ENCODE measurements at places on chromosomes 7 and 10. TPM values are rescaled to one million over a fixed set of nuclear protein-coding genes. Genes with fewer than 3 reads are reported as not detected.

DNA sequence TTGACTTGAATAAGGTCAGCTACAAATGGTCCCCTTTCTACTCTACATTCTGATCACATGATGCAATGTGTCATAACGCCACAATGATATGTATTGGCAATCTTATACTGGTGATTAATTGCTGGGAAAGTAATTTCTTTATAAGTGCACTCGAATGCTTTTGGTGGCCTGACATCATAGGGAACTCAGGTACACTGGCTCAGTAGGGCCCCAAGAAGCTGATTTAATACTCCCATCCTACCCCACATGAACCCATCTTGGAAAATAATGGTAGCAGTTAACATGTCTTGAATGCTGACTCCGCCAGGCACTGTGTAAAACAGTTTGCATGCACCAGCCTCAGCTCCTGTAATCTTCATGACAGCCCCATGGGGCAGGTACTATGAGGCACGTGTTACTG is 186.9 kb downstream of the SNX10 start:
- no peak for DNase-seq

RBAK gene
- 12.7 TPM for total RNA-seq

AGAP5 gene
- 10.3 TPM for total RNA-seq

DNA sequence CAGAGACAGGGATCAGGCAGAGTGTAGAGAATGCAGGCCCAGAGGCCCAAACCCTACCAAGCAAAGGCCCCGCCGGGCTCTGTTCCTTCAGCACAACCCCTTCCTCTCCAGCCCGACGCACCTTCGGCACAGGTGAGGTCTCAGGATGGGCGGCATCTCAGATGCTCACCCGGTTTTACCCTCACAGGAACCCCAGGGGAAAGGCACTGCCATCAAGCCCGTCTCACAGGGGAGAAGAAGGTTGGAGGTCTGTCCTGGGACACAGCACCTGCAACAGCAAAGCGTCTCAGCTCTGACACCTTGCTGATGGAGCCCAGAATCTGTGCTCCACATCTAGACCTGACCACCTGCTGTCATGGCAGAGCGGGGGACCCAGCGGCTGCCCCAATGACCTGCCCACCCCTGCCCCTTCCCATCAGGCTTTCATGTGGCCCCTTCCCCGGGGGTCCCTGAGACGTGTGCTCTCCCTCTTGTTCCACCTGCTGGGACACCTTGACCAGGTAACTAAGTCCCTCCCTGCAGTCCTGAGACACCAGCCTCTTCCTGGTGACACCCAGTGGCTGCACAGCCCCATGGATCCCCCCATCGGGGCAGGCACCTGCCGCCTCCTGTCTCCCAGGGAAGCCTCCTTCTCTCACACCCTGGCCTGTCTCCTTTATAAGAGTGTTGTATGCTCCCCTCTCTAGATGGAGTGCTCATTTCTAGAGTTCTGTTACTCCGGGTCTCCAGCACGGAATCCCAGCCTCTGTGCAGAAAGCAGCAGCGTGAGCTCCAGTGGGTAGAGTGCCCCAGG is 315.6 kb downstream of the DNAJB6 start:
- no peak for DNase-seq

DNA sequence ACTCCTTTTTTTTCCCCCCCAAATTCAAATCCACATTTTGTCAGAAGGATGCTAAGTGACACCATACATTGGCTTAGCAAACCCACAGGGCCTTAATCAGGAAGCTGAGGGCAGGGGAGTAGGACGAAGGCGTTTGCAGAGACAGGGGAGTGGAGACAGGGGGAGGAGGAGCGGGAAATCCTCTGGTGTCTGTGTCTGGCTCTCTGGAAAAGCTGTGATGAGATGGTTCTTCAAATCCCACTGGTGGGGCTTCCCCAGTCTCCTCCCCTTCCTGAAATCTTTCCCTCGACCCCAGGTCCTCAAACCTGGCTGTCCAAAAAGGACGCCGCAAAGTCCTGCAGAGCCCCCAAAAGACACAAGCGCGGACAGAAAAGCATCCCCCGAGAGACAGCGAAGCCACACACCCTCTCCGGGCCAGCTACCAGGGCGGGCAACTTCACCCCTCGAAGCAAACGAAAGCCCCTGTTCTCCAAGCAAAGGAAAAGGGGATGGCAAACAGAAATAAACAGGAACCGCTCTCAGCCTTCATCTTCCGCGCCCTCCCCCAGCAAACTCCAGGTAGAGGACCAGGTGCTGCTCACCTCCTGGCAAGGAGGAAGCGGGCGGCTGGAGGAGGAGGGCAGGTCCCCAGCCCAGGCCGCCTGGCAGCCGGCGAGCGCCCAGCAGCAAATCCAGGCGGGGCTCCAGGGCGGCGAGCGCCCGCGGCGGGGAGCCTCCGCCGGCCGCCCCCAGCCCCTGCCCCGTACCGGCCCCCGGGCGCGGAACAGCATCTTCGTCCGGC is 520 bp downstream of the ELAPOR2 start:
- no peak for DNase-seq

DNA sequence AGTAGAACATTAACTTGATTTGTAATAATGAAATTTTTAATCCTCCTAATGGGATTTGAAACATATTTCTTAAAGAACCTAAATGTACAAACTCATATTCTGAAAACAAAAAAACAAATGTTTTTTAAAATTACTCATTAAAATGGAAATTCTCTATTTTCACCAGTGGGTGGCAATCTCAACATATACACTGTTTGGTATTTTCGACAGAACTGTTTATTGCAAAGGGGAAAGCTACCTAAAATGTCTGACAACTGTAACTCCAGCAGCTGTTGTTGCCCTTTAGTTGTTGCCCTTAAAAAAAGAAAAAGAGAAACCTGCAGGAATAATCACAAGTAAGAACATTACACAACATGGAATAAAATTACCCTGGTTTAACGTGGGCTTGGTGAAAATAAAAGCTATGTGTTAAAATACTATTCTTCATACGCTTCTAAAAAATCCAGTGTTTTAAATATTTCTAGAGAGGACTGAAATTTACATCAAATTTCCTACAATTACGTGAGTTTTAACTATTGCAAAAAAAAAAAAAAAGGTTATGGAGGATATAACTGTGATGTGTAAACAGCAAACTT is 54.5 kb downstream of the COL1A2 start:
- no peak for DNase-seq

AKR1C2 gene
- not detected for total RNA-seq

LRRC61 gene
- total RNA-seq: 17.4 TPM

ITGA8 gene
- not detected for total RNA-seq

GRCh38 chr10:60200012-60200681 is 189.5 kb downstream of the ANK3 start:
- DNase-seq: no peak

DNA sequence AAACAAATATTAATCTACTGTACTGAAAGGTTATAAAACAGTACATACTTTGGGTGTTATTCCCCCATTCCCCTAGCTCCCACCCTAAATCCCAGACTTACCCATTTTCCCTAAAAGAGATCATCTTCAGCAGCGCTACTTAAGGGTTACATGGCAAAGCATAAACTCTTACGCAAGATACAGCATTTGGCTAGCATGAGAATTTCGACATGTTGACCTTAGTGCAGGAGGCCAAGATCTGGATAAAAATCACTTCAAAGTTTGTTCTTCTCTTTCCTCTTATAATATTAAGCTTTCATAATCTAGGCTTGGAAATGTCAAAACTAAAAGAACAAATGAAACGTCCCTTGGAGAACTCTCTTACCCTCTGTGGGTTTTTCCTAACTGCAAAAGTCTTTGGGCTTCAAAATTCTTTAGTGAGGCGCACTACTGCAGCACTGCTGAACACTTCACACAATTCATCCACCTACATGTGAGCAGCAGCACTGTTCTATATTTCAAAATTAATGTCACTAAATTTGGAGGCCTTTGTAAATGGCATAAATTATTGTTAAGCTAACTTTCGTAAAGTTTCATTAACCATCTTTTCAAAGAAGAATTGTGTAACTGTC is 59.5 kb upstream of the PDLIM1 start:
- no peak for DNase-seq

GRCh38 chr7:63899691-63900393 is 98.8 kb upstream of the ZNF722 start:
- DNase-seq: peak; percentile 92

DNA sequence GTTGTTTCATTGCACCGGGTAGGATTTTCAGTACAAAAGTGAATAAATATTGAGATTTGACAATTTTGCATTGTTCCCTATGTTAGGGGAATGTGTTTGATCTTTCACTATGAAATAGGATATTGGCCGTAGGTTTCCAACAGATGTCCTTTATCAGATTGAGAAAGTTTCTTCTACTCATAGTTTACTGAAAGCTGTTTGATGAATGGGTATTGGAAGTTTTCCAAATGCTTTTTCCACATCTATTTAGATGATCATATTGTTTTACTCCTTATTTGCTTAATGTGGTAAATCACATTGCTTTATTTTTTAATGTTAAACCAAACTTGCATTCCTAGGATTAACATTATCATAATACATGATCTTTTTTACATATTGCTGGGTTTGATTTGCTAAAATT is 177.9 kb upstream of the C7orf33 start:
- DNase-seq: no peak

CARD11 gene
- 108 TPM for total RNA-seq

GRCh38 chr10:44576702-44577191 is 191.8 kb upstream of the CXCL12 start:
- DNase-seq: no peak

SLIT1 gene
- 0.94 TPM for total RNA-seq

GRCh38 chr7:26165950-26166683 is 14.1 kb downstream of the NFE2L3 start:
- DNase-seq: no peak

GRCh38 chr10:130174328-130174727 is 38.1 kb downstream of the GLRX3 start:
- no peak for DNase-seq

COBL gene
- not detected for total RNA-seq

WNT8B gene
- 0.43 TPM for total RNA-seq

- peak; percentile 60 for DNase-seq
These were observed 8.3 kb downstream of the PI4K2A start for GRCh38 chr10:97648562-97649404.

- no peak for DNase-seq
These were observed 481.8 kb downstream of the TFEC start for GRCh38 chr7:115548756-115549155.

- DNase-seq: no peak
These were observed 32.3 kb downstream of the SMURF1 start for GRCh38 chr7:99111591-99111990.

- no peak for DNase-seq
These were observed 584.9 kb downstream of the TNS3 start for GRCh38 chr7:46996972-46997371.

TNS3 gene
- 0.11 TPM for total RNA-seq

GRCh38 chr7:138235207-138235606 is 158.9 kb downstream of the AKR1D1 start:
- no peak for DNase-seq

- no peak for DNase-seq
These were observed 38.6 kb upstream of the MET start for GRCh38 chr7:116633131-116633988.

DNA sequence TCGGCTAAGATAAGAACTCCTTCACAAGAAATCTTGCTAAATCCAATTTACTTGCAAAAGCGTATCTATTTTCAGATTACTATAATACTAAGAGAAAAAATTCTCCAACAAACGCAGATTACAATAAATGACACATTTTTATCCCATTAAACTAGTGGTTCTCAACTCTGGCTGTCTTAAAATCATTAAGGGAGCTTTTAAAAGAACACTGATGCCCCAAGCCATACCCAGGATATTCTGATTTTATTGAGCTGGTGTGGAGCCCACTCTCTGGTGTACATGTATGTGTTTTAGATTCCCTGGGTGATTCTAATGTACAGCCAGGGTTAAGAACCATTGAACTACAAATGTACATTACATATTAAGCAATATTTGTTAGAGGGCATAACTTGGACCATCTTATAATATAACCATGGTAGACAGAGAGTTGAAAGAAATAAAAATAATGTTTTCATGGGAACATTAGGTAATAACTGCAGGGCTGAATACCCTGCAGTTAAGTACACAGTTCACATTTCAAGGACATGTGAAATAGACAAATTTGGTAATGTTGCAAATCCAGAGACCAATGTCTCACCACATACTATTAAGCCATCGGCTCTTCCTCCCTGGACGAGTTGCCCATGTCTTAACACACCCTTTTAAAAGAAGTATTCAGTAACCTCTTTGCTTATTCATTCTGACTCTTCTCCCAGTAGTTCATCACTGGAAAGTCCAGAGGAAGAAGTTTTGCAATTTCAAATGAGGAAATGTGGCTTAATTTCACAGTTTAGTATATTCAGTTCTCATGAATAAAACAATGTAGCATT is 6.2 kb downstream of the GSAP start:
- no peak for DNase-seq

DNA sequence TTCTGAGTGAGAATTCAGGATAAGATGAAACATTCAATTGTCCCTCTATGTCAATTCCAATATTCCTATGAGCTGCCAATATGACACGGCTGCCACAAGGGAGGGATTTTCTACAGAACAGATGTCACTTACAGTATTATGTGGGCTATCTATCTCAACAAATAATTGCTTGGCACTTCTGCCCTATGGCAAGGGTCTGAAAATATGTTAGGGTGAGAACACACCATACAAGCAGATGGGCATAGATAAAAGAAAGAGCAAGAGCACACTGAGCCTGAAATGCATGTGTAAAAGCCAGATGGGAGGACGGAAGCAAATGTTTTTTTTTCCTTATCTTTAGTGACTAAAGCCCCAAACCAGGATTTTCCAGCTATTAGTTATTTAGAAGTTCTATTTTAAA is 70.1 kb upstream of the TFEC start:
- no peak for DNase-seq

- DNase-seq: no peak
These were observed 94.9 kb downstream of the CHST15 start for GRCh38 chr10:123998197-123999141.

GPR158 gene
- not detected for total RNA-seq

MINDY4 gene
- total RNA-seq: 1.4 TPM

TRIL gene
- not detected for total RNA-seq

DNA sequence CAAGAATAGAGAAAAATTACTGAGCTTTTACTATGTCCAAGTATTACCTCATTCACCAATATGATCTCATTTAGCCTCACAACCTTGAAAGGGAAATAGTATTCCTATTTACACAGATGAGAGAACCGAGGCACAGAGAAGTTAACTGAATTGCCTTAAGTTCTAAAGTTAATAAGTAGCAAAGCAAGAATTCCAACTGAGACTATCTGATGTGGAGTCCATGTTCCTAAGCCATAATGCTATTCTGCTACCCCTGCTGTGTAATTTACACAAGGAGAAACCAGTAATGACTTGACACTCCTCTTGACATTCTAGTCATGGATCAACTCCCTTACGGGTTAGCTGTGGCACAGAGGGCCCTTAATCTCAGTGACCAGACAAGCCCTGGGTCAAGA is 60.7 kb downstream of the ABCB4 start:
- DNase-seq: no peak

LRRD1 gene
- total RNA-seq: not detected

DNA sequence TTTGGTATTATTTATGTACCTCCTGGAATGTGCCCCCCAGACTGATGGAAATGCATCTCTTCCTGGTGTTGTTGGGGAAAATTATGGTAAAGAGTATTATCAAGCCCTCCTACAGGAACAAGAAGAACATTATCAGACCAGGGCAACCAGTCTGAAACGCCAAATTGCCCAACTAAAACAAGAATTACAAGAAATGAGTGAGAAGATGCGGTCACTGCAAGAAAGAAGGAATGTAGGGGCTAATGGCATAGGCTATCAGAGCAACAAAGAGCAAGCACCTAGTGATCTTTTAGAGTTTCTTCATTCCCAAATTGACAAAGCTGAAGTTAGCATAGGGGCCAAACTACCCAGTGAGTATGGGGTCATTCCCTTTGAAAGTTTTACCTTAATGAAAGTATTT is 17.0 kb downstream of the CSGALNACT2 start:
- DNase-seq: no peak
